ENCODE measurements at places on chromosomes 7 and 10.

- DNase-seq: no peak
Measured at GRCh38 chr10:121974019-121974534, 940 bp downstream of the NSMCE4A start.

DNA sequence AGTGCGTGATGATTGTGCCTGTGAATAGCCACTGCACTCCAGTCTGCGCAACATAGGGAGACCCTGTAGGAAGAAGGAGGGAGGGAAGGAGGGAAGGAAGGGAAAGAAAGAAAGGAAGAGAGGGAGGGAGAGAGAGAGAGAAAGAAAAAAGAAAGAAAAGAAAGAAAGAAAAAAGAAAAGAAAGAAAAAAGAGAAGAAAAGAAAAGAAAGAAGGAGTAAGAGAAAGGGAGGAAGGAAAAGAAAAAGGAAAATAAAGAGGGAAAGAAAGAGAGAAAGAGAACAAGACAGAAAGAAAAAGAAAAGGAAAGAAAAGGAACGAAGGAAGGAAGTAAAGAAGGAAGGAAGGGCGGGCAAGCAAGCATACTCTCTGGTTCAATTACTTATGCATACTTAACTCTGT is 112.9 kb upstream of the ANK3 start:
- DNase-seq: no peak

DNA sequence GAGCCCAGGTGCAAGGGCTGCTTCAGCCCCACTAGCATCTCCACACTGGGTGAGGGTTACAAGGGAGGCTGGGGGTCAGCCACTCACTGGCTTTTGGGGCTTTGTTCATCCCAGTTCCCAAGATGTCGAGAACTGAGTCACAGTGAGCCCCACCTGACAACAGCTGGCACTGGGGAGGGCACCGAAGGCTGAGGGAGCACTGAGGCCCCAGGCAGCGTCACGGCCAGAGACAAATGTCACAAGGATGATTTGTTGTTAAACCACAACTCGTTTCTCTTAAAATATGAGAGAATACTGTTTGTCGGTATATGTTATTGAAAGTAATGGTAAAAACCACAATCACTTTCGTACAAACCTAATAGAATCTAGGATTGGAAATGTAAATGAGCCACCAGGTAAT is 219.9 kb downstream of the CELF2 start:
- DNase-seq: no peak

GRCh38 chr7:127922656-127923055 is 108.6 kb downstream of the LRRC4 start:
- DNase-seq: no peak

DNA sequence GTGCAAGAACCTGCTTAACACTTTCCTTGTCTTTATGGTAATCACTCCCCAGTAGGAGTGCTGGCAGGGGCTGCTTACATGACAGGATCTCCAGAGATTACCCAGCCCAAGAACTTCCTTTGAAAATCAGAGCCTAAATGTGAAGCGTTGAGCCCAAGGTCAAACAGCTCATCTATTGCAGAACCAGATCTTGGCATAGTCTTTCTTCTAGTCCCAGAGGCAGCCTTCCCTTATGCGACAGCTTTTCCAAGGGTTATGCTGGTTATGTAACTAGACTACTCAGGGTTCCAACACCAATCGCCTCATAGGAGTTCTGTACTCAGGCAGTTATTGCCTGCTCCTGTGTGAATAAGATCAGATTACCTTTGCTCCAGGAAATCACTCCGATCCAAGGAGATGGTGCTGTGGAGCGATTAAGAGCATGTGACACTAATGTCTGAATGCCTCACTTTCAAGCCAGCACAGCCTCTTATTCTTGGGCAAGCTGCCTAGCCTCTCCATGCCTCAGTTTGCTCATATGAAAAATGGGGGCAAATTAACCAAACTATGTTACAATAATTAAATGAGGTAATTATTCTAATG is 8.4 kb upstream of the LGI1 start:
- no peak for DNase-seq

GRCh38 chr7:77281780-77282478 is 82.3 kb upstream of the FGL2 start:
- DNase-seq: no peak

DNA sequence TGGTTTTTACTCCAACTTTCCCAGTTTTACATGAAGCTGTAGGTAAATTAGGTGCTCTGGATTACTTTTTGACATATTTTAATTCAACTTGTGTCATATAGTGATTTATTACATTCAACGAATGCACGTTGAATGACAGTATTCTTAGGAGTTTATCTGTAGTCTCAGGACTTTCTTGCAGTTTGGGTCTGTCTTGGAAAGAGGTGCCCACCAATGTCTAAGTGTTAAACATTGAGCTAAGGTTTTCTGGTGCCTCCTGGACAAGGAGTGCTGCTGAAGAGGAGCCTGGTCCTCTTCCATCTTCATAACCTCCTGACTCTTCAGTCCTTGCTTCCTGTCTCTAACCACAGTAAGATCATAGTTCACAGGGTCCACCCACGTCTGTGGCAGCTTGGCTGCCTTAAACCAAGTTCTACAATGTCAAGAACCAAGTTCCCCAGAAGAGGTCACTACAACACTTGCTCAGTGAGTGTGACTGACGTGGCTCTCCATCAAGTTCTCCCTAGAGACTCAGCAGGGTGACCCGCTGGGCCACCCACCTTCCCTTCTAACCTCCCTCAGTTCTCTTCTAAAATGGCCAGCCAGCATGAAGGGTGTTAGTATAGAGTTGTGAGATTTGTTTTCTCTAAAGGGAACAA is 6.1 kb downstream of the NPY start:
- DNase-seq: no peak

GRCh38 chr10:3172081-3172445 is 519 bp downstream of the PITRM1 start:
- DNase-seq: no peak

GRCh38 chr10:126504761-126505112 is 116.5 kb upstream of the ADAM12 start:
- no peak for DNase-seq

- no peak for DNase-seq
Measured at GRCh38 chr10:25564351-25564750, 369.7 kb upstream of the MYO3A start.

GRCh38 chr7:11727864-11728263 is 104.1 kb downstream of the THSD7A start:
- no peak for DNase-seq

GRCh38 chr7:27000496-27000895 is 95.3 kb downstream of the HOXA1 start:
- no peak for DNase-seq

DNA sequence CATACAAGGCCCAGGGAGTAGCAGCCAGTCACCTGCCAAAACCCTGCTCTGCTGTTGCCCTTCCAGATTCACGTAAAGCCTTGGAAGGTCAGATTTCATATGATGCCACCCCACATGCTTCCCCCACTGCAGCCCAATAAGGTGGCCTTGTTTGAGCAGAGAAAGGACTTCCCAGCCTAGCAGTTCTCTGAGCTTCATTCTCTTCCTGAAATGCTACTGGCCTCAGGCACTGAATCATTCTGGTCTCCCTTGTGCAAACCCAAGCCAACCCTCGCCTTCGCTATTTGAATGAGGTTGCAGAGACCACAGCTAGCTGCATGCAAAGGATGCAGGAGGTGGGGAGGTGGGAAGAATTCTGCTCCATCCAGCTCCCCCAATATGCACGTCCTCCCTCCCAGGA is 60.3 kb upstream of the PLXNA4 start:
- no peak for DNase-seq

GRCh38 chr10:14378387-14378960 is 47.8 kb upstream of the FRMD4A start:
- DNase-seq: no peak

- no peak for DNase-seq
Measured at GRCh38 chr10:17003651-17004286, 125.8 kb downstream of the CUBN start.

DNA sequence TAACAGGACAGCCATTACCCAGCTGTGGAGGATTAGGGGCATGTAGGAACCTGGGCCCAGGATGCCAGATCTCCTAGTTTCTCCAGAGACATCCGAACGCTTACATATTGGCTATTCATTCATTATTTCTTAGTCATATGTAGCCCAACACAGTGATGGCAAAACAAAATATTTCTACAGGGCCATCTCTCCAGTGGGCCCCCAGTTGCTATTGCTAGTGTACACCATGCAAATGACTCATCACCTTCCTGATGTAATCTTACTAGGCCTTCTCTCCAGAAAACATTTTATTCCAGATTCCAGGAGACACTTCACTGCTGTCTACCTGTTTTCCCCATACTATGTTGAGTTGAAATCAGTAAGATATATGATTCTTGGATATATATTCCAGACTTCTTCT is 201.7 kb downstream of the PLXDC2 start:
- DNase-seq: no peak

- no peak for DNase-seq
Measured at GRCh38 chr7:158812684-158813083, 16.6 kb downstream of the ESYT2 start.

DNA sequence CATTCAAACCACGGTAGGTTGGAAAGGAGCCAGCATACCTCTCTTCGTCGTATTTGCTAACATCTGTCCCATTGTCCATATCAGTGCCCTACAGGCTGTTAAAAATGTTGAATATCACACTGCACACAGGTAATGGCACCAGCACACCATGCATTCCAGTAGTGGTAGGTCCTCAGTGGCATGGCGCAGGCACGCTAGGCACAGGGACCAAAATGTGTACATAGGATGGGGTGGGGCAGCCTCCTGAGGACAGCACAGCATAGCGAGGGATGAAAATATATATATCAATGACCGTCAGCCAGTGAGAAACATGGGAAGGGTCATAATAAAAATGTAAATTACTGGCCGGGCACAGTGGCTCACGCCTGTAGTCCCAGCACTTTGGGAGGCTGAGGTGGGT is 99.9 kb upstream of the CTBP2 start:
- DNase-seq: no peak

GRCh38 chr10:19097151-19097550 is 48.5 kb downstream of the MALRD1 start:
- DNase-seq: no peak

DNA sequence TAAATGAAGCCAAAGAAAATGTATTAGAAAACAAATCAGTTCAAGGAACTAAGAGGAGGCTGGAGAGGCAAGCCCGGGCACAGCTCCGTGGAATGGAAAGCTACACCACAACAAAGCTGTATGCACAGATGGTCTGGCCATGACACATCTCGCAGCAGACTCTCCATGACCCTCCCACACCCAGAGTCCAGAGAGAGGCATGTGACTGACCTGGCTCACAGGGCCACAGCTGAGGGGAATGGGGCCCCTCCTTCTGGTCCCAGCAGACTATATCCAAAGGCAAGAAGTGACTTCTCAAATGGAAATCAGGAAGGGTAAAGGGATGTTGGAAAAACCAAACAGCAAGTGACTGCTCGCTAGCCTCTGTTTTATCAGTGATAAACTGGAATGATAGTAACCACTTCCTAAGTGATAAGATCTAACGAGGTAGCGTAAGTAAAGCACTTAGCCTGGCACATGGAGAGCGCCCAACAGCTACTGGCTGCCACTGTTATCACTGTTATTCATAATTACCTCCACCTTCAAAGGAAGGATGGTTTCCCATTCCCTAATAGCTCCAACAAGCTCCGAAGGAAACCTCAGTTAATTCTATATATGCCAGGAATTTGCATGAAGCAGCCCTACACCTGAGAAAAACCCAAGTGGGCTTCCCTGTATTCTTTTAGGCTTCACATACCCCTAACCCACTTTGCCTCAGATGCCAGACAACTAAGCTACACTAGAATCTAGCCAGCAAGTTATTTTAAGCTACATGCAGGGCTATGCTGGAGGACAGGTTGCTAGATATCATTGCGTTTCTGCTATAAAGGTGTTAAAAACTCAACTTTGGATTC is 8.4 kb downstream of the OSBPL3 start:
- no peak for DNase-seq

DNA sequence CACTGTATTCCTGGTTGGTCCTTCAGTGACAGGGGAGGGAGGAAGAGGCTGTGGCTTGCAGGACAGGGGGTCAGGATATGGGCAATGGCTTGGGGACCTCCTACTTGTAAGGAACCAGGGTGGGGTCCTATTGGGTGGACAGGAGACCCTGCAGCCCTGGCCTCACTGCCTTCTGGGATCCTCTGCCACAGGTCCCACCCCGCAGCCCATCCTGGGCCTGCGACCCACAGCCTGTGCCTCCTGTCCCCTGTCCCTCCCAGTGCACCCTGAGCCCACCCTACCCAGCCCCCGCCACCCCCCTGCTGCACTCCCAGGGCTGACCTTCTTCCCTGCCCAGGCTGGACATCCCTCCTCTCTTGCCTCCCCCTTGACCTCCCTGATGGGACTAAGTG is 58.7 kb upstream of the MYL10 start:
- DNase-seq: no peak

- DNase-seq: peak; percentile 51
Measured at GRCh38 chr10:97176226-97176625, 9.5 kb downstream of the SLIT1 start.

- DNase-seq: no peak
Measured at GRCh38 chr10:110425684-110426293, 71.9 kb upstream of the DUSP5 start.

DNA sequence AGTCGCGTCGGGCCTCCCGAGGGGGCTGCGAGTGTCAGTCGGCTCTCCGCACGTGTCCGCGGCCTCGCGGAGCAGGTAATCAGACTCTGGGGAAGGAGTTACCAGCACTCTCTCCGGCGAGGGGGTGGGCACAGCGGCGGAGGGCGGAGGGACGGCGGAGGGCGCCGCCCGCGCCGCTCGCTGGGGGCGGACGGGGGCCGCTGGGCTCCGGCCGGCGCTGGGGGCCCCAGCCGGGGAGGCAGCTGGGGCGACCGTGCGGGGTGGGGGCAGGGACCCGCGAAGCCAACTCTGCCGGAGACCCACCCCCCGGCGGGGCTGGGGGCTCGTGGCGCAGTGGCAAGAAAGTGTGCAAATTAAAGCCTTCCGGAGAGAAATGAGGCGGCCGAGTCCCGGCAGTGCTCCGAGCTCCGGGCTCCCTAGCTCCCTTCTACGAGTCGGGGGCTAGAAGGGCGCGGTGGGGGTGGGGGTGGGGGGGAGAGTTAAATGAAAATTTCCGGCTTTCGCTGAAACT is at the start of gene CDK6:
Gene CDK6, minus strand, starts transcription at position 85 of the 511 bp plus-strand sequence. CDS start 3,250 bp downstream, outside the sequence.
- peak; percentile 74 for DNase-seq

DNA sequence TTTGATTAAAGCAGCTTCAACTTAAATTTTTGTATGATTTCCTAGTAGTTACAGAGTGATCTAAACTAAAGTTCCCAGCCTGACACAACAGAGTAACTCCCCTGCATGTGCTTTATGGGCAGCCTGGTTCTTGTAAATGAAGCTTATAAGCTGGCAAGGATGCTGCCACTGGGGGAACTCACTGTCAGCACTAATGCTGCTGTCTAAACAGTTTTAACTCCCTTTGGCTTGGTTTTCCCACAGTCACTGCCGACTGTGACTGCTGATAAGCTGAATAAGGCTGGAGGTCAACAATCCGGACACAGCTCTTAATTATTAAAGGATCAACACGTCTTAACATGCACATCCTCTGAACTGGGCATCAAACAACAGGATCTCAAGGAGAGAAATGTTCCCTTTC is 130.1 kb downstream of the OTUD1 start:
- DNase-seq: no peak

- DNase-seq: no peak
Measured at GRCh38 chr10:25102147-25102822, 72.5 kb upstream of the GPR158 start.

DNA sequence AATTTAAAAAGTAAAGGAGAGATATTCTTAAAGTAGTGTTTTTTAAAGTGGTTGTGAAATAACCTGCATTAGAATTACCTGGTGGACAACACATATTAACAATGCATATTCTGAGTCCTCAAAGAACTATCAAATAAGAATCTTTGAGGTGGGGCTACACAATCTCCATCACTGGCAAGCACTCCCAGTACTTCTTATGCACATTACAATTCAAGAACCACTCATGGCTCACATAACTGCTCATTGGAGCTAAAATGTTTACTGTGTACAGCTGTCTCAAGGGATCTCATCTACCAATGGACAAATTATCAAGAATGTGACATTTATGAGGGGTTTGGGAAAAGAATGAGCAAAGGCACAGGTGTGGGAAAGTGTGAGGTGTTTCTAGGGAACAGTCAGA is 692.0 kb downstream of the PHTF2 start:
- no peak for DNase-seq

Data from sciatic nerve (tissue), 2 donors.